ENCODE measurements at places on chromosomes 3 and 15. TPM values are rescaled to one million over a fixed set of nuclear protein-coding genes. Genes with fewer than 3 reads are reported as not detected.

DNA sequence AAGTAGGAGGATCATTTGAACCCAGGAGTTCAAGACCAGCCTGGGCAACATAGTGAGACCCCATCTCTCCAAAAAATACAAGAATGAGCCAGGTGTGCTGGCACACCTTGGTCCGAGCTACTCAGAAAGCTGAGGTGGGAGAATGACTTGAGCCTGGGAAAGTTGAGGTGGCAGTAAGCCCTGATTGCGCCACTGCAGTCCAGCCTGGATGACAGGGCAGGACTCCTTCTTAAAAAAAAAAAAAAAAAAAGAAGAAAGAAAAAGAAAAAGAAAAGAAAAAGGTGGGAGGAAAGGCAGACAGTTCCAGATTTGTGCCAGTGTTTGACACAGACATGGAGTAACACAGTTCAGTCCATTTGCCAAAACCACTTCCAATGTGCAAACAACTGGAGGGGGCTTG, 75.7 kb downstream of the ATP10A start:
- no peak for DNase-seq

GOLGA8S gene
- total RNA-seq, result 0.09 TPM

DNA sequence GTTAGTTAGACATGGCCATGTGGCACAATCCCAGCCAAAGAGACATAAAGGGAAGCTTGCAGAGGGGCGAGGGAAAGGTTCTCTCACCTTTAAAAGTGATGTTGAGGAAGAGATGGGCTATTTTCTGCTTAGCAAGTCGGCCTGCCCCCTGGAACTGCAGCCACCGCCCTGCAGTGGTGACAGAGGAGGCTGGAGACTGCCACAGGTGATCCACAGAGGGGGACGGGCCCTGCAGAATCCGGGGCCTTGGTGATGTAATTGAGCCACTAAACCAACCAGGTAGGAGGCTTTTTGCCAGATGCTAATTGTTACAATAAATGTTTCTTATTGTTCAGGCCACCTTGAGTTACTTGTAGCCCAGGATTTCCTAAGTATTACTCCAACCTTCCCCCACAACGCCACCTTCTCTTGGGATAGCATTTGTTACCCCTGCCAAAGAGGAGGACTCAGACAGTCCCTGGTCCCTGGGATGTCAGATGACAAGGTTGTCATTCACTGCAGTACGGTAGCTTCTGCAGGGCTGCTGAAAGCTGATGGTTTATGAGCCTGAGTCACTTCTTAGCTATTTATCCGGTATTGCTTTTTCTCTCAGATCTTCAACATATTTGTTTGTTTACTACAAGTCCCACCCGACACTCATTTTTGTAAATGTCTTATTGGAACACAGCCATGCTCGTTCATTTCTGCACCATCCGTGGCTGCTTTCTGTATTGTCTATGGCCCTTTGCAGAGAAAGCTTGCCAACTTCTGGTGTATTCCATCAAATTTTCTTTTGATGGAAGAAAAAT, 63.3 kb upstream of the SEC61A1 start:
- DNase-seq, result no peak

GRCh38 chr15:47293466-47294162, 423.7 kb upstream of the SEMA6D start:
- peak; percentile 28 for DNase-seq

DNA sequence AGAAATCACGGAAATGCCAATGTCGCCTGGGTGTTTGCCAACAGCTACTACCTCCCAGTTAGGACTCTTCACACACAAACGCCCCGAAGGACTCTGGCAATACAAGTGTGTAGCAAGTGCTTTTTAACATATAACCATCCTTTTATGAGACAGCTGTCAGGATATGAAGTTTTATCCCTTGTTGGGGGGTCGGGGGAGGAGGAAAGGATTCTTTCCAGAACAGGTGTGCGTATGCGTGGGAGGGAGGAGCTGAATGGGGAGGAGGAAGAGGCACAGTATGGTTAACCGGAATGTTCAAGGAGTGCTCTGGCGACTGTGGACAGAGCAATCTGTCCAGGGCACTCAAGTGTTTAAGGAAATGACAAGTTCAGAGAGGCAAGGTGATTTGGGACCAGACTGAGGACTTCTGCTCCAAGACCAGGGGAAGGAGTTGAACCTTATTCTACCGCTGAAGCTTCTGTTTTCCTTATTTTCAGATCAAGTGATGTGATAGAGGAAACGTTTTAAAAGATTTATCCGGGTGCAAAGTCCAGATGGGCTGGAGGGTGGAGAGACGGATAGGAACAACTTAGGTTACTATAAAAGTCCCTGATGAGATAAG, 1.3 kb downstream of the TSPAN3 start:
- DNase-seq, result peak; percentile 68

DNA sequence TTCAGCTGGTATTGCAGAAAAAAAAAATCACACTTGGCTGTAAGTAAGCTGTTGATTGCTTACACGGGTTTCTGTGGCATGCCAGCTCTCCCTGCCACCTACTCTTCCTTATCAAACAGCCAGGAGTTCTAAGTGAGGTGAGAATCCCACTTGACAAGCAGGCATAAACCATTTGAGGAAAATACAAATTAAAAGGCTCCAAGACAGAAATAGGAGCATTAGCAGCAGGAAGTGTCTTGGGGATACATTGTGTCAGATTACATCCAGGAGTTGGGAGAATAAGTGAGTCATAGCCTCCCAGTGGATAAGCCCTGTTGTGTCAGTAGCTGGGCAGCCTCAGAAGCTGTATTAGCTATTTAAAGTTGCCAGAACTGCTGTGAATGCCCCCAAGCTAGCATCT, 256.0 kb downstream of the CNTN4 start:
- DNase-seq, result no peak

C3orf52 gene
- 35.8 TPM for total RNA-seq

- DNase-seq, result peak; percentile 49
Measured at GRCh38 chr3:133040696-133041523, 2.7 kb downstream of the TMEM108 start.

AHSG gene
- total RNA-seq, result not detected

CORO2B gene
- 0.67 TPM for total RNA-seq

GRCh38 chr3:62631488-62631887, 243.7 kb downstream of the CADPS start:
- DNase-seq, result no peak

GRCh38 chr15:59176653-59177316, 29.9 kb upstream of the LDHAL6B start:
- no peak for DNase-seq

DNA sequence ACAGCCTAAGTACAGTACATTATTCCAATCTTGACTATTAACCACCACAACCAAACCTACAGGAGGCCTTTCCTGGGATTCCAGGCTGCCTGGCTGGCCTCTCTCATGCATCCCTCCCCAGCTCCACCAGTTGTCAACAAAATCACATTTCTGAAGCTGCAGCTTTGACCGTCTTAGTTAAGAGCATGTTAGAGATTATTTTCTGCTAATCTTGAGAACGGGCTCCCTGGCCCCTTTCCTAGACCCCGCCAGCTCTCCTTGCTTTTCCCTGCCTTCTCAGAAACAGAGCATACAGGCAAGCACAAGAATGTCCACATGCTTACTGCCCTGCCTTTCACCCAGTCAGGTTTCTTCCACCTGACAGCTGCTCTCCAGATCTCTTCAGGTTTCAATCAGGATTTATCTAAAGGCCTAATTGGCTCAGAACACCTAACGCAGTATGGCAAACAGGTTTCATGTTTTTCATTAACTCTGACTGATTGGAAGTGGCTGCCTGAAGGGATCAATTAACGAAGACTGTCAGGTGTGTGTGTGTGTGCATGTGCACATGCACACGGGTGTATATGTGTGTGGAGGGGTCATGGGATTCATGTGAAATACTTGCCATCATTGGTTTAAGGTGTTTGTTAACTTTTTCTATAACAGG, 12.3 kb downstream of the KY start:
- no peak for DNase-seq

GRCh38 chr15:73983211-73983727, 8.8 kb downstream of the STOML1 start:
- DNase-seq, result no peak

All from left colon (tissue), 2 donors.